ENCODE measurements at places on chromosomes 16 and 17.

DNA sequence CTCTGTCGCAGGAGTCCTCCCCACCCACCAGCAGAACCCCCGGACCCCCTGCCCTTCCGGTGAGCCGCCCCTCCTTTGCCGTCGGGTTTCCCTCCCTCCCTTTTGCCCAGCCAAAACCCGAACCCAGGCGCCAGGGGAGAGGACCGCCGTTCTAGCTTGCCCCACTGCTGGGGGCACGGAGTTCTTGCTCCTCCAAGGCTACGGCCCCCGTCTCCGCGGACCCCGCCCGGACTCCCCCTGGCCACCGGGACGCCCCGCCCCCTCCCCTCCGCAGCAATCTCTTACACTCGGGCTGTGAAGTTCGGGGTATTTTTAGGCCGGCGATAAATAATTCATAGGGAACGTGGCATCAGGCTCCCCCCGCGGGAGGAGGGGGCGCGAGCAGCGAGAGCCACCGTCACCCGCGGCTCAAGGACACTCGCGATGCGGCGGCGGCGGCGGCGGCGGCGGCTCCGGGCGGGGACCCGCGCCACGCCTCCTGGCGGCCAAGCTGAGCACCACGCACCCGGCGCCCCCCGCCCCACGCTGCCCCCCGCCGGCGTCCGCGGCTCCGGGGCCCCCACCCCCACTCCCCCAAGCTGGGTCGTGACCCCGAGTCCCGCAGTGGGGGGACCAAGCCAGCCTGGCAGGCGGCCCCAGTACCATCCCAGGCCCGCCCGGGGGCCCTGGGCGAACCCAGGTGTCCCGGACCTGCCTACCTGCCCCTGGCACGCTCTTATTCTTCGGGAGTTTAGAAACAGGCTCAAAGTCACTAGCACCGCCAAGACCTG, at the start of gene GRIN2C:
TSS of gene GRIN2C (minus strand) at position 427 of the 770 bp plus-strand sequence. CDS start 4,793 bp downstream, outside the sequence.
- no peak for DNase-seq

GRCh38 chr17:67863624-67864247, 38.4 kb downstream of the BPTF start:
- no peak for DNase-seq

- DNase-seq = no peak
Measured at GRCh38 chr16:64982581-64982980, 139.3 kb downstream of the CDH11 start.

DNA sequence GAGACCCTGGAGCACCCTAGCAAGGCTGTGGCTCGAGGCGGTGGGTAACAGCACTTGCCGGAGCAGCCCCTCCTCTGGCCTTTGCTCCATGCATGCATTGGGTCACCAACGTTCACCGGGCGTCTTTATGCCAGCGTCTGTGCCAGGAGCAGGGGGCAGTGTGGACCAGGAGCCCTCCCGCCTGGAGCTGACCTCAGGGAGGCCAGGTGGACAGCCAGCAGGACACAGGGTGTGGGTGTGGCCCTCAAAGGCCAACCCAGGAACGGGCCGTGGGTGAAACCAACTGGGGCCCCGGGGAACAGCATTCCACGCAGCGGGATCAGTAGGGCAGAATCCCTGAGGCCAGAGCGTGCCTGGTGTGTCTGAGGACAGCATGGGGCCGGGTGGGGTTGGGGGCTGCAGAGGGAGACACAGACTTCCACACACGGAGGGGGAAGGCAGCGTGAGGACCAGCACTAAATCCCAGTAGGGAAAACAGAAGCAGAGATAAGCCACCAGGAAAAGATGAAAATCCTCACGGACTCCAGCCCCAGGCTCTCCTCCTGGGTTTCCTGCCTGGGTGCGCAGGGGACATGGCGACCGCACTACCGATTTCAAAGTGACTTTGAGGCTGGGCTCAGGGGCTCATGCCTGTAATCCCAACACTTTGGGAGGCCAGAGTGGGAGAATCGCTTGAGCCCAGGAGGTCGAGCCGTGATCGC, 2.9 kb upstream of the CD7 start:
- DNase-seq = no peak

- DNase-seq = no peak
Measured at GRCh38 chr16:4869147-4869805, 22.0 kb downstream of the UBN1 start.

Measured in stimulated activated CD8-positive, alpha-beta memory T cell treated with anti-CD3 and anti-CD28 coated beads, Interleukin-4, amount 100 ng/mL, for 4 hours (primary cell).